ENCODE measurements at places on chromosomes 6 and 20. TPM values are rescaled to one million over a fixed set of nuclear protein-coding genes. Genes with fewer than 3 reads are reported as not detected.

Gene LRP11
- total RNA-seq = 74.1 TPM

Gene ERVFRD-1
- not detected for total RNA-seq

Gene RIMS1
- total RNA-seq = not detected

Gene HMGA1
- 635 TPM for total RNA-seq

Gene PKIB
- 0.57 TPM for total RNA-seq

Gene FERMT1
- total RNA-seq = 8.8 TPM

Gene TCF15
- total RNA-seq = not detected

Gene ARHGAP40
- not detected for total RNA-seq

Gene PTCHD4
- 9.8 TPM for total RNA-seq

Gene TRIM40
- total RNA-seq = not detected

Gene GABRR1
- not detected for total RNA-seq

DNA sequence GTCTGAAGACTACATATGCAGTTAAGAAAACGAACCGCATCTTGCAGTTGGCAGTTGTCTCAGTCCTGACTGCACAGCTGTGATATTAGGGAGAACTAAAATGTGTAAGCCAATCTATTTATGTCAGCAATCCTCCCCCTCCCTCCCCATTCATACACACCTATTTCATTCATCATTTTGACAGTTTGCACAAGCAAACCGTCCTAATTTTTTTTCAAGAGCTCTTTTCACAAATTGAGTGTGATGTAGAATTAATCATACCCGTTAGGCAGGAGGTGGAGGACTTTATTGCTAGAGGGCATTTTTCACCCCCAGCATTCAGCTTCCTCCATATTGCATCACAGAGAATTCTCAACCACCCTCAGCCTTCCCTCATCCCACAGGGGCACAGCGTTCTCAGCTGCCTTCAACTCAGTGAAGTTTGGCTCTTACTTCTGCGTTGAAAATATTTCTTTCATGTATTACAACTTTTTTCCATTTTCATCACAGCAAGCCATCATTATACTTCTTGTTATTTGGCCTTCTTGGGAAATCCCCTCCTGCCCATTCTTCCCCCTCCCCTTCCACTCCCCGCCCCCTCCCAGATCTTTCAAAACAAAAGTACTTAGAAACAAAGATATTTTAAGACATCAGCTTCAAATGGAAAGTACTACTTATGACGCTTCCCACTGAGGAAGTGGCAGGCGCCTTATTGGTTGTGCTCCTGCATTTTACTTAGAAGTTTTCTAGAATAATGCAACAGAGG lies 37.5 kb downstream of the NOX3 start:
- peak; percentile 79 for DNase-seq

DNA sequence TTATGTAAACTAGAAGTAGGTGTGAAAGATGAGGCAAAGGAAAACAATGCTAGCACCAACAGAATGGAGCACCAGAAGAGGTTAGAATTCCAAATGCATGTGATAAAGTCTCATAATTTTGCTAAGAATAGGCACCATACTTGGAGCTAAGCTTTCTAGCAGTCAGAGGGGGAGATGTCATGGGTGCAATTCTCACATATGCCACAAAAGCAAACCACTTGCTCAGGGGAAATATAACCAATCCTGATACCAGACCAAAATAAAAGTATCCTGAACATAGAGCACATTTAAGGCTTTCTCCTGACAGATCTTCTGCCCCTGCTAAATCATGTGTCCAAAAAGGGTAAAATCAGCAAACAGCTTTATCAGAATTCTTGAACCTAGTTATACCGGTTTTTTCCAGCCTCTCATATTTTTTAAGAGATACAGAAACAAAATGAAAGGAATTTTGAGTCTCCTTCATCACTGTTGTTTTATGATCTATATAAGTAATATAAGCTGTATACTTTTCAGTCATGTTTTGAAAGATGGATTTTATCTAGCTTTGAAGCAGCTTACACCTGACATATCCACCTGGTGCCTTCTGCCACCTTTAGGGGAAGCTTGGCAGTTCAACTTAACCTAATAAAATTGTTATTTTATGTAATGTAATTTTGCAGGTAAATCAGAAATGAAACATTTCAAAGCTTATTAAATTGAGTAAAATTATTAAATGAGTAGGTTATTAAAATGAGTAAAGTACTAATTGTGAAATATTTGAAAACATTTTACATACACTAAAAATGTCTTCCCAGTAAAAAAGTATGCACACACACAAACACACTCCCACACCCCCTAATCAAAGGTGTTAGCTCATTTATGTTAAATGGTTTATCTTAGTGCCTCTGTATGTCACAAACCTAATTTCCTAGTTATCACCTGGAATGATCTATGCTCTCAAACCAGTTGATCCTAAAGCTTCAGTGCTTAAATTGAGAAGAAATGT lies 2.8 kb downstream of the SPO11 start:
- no peak for DNase-seq

DNA sequence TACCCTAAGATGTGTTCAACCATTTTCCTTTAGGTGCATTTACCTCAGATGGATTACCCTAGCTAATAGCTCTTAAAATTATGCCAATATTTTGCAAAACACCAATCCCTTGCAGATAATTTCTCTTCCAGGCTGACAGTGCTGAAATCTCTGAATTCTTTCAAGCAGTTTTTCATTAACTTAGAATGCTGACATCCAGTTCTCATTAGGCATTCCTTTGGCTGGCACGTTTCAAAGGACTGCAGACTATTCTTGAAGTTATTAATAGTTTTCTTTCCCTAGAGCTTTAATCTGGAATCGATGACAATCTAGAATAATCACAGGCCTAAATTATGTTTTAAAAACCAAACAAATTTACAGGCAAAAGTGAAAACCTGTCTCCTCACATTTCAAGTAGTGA lies 68.3 kb downstream of the SMLR1 start:
- no peak for DNase-seq

DNA sequence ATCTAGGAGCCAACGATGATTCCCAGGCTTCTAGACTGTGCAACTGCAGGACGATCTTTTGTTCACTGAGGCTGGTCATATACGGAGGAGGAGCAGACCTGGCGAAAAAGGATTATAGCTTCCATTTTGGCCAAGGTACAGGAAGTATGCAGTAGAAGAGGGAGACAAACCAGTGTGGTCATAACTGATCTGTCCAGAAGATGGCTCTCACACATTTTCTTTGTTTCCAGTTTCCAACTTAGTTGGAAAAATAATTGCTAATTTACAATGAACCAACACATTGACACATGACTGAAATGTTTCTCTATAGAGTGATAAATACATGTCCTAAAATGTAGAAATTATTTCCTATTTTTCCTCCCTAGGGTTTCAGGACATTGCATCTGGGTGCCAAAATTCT lies 364.1 kb upstream of the BTBD3 start:
- peak; percentile 20 for DNase-seq

GRCh38 chr20:12074111-12074655 lies 156.5 kb downstream of the BTBD3 start:
- no peak for DNase-seq

- DNase-seq = peak; percentile 69
Observed at GRCh38 chr6:113495521-113495920, 361.6 kb upstream of the MARCKS start.

GRCh38 chr6:74768738-74769137 lies 437.1 kb downstream of the COL12A1 start:
- no peak for DNase-seq

- no peak for DNase-seq
Observed at GRCh38 chr20:48166082-48166835, 381.0 kb upstream of the SULF2 start.

DNA sequence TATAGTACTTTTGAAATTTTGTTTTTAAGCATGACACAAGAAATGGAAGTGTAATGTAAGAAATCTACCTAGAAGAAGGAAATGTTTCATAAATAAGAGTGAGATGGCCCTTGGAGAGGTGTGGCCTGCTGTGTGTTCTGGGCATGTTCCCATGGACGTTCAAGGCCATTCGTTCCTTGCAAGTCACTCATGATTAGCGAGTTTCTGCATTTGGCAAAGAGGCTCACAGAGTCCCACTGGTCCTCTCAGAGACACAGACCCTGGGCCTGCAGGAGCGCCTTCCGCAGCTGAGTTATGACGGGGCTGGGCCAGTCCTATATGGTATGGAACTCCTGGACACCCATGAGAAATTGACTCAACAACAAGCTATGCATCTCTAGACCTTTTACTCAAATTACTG lies 7.2 kb downstream of the THBS2 start:
- DNase-seq = no peak

GRCh38 chr20:21701171-21701876 lies 4.1 kb upstream of the PAX1 start:
- no peak for DNase-seq

DNA sequence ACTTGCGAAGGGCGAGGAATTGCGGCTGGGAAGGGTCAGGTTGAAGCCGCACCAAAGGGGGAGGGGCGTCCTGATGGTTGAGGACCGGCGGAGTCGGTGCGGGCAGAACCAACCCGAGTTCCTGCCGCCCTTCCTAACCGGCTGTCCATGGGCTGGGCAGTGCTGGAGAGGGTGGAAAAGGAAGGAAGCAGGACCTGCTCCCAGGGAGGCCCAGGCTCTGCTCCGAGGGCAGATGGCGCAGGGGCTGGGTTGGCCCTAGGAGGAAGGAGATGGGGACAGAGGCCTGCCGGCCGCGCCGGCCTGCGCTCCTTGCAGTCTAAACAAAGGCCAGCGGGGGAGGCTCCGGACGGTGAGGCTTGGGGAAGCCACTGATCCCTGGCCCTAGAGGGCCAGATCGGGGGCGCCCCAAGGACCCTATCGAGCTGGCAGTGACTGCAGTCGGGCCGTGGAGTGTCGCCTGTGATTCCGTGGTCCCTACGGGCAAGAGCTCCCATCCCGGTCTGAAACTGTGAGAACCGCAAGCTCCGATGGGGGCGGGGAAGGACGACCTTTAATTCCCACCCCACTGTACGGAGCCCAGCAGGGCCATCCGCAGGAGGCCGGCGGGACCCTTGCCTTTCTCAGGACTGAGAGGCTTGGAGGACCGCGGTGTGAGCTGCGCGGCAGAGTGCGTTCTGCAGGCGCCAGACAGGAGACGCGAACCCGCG lies 39.4 kb downstream of the YTHDF1 start:
- no peak for DNase-seq

GRCh38 chr6:124738482-124738881 lies 223.8 kb upstream of the RNF217 start:
- DNase-seq = no peak

GRCh38 chr6:14312587-14312986 lies 195.0 kb downstream of the CD83 start:
- DNase-seq = no peak

- no peak for DNase-seq
Observed at GRCh38 chr6:15474196-15474595, 188.6 kb downstream of the DTNBP1 start.

- no peak for DNase-seq
Observed at GRCh38 chr20:20368418-20369249, 730 bp downstream of the INSM1 start.

GRCh38 chr20:8246716-8247115 lies 114.7 kb downstream of the PLCB1 start:
- DNase-seq = no peak

- no peak for DNase-seq
Observed at GRCh38 chr20:33165416-33166055, 2.4 kb upstream of the BPIFA2 start.

DNA sequence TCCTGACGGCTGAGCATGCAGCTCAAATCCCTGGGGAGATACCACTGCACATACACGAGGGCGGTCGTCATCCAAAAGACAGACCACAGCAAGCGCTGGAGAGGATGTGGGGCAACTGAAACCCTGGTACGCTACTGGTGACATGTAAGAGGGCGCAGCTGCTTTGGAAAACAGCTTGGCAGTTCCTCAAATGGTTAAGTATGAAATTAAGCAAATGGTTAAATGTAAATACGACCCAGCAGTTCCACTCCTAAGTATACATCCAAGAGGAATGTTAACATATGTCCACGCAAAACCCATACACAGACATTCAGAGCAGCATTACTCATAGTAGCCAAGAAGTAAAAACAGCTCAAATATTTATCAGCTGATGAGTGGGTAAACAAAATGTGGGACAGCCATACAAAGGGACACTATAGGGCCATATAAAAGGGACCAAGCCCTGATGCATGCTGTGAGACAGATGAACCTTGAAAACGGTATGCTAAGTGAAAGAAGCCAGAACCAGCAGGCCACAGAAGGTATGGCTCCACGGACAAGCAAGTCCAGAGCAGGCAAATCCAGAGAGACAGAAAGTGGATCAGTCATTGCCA lies 38.5 kb downstream of the RIPOR3 start:
- no peak for DNase-seq

DNA sequence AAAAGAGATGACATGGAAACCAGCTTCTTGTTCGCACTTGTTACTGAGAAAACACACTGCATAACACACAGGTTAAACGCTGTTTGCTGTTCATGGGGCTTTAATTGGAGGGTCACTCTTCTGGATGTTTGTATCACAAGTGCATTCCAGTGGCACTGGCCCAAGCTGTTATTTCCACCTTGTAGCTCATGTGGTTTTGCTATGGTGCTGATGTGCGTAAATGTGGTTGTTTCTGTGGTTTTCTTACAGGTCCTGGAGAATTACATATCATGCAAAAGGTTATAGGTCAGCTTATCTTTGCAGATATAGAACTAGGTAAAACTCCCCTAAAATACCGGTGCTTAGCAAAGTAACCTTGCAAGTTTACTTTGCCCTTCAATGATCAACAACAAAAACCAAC lies 89.3 kb upstream of the AHI1 start:
- peak; percentile 17 for DNase-seq

DNA sequence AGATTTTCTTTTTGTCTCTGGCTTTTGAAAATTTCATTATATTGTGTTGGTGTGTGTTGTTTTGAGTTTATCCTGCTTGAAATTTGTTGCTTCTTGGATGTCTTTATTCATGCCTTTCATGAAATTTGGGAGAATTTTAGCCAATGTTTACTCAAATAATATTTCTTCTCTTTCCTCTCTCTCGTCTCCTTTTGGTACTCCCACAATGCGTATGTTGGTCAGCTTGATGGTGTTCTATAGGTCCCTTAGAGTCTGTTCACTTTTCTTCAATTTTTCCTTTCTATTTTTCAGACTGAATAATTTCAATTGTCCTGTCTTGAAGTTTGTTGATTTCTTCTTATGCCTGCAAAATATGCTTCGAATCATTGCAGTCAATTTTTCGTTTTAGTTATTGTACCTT lies 39.6 kb downstream of the SCP2D1 start:
- no peak for DNase-seq

DNA sequence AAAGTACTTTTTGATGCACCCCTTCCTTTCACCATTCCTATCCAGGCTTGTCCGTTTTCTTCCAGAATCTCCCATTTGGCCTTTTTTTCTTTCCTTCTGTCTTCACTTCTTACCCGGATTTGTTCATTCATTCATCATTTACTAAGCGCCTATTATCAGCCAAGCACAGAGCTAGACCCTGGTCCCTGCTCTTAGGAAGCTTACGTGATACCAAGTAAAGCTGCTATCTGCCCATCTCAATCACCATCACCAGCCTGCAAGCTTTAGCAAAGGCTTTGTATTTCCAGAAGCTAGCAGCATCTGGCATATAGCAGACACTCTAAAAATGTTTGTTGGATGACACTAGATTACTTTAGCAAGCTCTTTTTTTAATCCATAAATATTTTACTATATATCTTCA lies 4.8 kb downstream of the NDRG3 start:
- DNase-seq = no peak
